ENCODE measurements at places on chromosomes 1 and 21.
A peak's percentile ranks its signal among the peaks of the same experiment; 100 is the strongest.

GRCh38 chr1:22320587-22321344, 130.9 kb upstream of the ZBTB40 start:
- no peak for DNase-seq

DNA sequence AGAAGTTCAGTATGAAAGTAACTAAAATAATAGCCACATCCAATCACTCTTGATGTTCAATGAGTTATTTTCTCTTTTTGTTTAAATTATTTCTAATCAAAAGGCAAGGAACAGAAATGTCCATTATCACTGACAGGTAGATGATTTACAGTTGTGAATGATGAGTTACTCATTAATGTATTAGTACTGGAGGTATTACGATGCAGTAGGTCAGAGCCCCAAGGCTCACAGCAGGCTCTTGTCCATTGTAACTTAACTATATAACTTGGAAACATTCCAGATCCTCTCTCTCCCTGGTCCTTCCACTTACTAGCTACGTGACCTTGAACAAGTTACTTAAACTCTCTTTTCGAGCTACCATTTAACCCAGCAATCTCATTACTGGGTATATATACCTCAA, 39.5 kb downstream of the CRB1 start:
- DNase-seq: no peak

DNA sequence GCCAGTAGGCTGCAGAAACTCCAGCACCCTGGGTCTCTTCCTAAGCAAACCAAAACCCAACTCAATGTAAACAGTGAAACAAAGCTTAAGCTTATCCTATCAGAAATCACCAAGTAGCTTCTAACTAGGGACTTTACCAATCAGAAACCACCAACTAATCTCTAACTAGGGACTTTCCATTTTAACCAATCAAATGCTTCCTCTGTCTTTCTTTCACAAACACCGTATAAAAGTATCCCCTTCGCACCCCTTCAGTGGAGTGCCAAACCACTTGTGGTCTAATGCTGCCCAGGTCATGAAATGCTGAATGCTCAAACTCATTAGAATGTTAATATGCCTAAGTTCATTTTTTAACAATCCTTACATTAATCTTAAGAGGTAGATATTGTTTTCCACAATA, 250.5 kb upstream of the DUSP10 start:
- DNase-seq: no peak

DNA sequence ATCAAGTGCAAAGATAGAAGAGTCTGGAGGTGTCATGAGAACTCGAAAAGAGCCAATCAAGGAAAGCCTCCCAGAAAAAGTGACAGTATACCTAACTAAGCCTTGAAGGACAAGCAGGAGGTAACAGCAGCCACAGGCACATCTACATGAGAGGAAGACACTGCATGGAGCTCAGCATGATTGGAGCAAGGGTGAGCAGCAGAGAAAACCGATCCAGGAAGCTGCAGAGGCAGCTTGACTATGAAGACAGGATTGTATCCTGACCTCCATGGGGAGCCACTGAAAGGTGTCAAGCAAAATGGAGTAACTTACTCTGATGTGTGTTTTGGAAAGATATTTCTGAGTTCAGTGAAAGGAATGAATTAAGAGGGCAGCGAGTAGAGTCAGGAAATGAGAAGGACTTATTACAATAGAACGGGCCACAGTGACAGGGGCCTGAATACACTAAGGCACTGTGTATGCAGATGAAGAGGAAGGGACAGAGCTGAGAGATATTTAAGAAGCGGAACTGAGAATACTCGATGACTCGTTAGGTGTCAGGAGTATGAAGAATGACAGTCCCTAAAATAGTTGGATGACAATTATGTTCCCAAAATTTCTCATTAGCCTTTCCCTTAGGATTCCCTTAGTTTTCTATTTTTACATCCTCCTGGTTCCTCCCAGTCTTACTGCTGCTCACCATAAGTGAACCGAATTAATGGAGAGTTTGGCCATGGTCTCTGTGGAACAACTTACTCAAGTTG, 139.3 kb upstream of the NFIA start:
- no peak for DNase-seq

- DNase-seq: no peak
Observed at GRCh38 chr1:172071746-172072145, 230.4 kb downstream of the DNM3 start.

GRCh38 chr1:200925831-200926230, 31.1 kb downstream of the INAVA start:
- DNase-seq: no peak

- no peak for DNase-seq
Observed at GRCh38 chr1:240188139-240188538, 96.5 kb downstream of the FMN2 start.

DNA sequence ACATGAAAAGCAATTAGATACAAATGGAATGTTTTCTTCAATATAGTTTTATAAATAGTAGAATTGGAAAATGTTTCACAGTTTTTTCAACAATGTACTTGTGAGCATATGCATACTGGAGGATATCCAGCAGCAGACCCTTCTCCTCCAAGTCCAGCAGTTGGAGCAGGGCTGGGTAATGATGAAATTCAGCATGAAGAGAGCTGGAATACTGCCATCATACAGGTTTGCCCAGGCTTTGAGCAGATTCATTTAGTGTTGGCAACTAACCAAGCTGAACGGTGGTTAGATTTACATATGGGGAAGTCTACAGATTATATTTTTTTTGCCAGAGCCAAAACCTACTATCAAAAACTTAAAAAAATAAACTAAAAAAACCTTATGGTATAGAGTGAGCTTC, 38.3 kb downstream of the WDR3 start:
- DNase-seq: no peak

DNA sequence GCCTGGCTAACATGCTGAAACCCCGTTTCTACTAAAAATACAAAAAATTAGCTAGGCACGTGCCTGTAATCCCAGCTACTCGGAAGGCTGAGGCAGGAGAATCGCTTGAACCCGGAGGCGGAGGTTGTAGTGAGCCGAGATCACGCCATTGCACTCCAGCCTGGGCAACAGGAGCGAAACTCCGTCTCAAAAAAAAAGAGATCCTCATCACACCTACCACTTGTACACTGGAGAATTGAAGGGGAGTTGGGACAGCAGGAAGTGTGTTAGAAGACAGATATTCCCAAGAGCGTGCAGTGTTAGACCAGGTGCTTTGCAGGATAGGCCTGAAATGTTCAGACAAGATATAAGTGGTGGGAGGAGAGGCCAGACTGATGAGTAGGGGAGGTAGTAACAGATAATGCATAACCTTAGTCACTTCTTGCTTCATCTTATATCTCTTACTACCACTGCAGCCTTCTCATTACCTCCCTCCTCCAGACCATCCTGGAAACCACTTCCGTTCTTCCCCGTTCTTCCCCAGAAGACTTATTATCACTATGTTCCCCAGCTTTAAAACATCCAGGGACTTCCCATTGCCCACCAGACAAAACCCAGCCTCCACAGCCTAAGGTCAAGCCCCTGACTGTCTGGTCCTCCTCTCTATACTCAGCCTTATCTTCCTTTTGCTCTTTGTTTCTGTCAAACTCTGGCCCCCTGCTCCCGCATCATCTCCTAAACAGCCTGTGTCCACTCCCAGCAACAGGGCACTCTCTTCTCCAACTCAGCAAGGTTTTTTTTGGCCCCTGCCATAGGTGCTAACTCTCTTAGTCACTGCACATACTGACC, 21.3 kb downstream of the FAM20B start:
- DNase-seq: no peak

DNA sequence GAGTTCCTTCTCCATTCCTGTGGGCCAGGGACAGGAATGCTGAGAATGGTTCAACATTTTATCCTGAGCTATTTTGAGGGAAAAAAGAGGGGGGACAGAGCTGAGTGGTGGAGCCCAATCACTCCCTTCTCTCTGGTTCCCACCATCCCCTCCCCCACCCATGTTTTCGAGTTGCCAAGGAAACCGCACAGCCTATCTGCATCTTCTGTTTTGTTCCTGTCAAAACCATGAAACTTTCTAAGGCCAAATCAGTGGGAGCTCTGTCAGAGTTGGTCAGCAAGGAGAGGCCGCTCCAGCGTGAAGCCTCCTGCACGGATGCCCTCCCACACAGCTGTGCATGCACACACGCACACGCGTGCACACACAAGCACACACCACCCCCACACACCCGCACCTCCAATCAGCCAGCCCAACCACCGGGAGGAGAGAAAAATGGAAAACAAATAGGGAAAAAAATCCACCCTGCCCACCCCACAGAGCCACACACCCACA, 54.5 kb upstream of the ATP2B4 start:
- no peak for DNase-seq

DNA sequence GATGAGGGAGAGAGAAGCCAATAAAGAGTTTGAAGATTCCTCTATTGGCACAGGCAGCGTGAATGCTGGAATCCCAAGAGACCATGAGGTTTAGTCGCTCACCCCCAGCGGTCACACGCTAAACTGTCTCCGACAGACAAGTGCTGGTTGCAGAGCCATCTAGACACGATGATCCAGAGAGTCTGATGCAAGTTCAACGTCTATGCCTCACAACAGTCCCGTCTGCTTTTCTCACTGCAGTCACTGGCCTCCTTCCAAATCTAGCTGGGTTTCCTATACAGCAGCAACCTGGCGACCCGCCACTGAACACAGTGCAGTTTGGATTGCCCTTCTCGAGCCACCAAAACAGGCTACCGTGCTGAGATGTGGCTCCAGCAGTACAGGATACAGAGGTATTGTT, 98.6 kb upstream of the KRTAP19-8 start:
- no peak for DNase-seq

DNA sequence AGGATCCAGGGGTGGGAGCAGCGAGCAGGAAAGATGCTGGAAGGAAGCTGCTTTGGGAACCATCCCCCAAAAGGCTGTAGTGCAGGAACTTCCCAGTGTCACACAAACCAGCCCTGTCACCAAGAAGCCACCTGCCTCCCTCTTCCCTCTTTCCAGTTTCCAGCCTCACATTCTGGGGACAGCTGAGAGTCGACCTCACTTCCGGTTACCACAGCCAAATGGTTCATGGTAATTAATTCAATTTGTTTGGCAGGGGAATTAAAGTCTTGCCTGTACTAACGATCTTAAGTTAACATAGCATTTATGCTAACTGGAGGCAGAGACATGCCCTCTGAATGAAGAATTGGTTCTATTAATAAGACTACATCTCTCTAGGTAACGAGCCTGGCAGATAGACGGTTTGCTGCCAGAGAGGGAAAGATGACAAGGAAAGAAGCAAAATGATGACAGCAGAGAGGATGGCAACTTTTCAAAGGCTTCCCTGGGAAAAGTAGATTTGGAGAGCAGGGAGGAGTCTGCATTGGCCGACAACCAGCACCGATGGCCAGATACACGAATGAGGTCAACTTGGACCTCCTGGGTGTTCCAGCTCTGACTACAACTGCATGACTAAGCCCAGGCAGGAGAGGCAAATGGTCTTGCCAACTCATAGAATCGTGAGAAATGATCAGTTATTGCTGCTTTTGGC, 64.1 kb downstream of the TMCO4 start:
- DNase-seq: no peak

DNA sequence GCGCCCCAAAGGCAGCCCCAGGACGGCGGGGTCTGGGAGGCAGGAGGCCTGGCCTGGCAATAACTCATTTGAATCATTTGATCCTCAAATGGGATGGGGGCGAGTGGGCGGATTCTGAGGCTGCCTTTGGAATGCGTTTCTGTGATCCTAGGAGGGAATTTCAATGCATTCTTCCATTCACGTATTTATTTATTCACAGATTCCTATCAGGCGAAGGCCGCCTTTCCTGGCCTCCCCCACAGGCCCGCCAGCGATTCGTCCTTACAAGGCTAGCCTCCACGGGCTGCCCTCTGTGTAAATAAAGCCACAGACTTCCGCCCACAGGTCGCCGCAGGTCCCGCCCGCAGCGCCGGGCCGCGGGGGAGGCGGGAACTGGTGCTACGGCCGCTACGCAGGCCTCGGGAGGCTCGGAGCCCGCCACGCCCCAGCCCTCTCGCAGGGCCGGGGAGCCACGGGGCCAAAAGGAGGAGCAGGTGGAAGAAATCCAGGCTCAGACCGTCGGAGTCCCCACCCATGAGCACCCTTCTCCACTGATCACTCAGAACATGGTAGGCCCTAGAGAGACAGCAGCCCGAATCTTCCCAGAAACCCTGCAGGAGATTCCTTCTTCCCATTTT, 31.3 kb upstream of the JUN start:
- DNase-seq: peak; percentile 32

GRCh38 chr21:25441835-25442234, 165.4 kb downstream of the MRPL39 start:
- DNase-seq: no peak

GRCh38 chr1:172398970-172399755, 21.3 kb upstream of the C1orf105 start:
- no peak for DNase-seq

GRCh38 chr1:119308806-119309205, 59.8 kb upstream of the HAO2 start:
- DNase-seq: no peak

- DNase-seq: peak; percentile 15
Observed at GRCh38 chr1:181159451-181160140, 71.1 kb downstream of the IER5 start.

DNA sequence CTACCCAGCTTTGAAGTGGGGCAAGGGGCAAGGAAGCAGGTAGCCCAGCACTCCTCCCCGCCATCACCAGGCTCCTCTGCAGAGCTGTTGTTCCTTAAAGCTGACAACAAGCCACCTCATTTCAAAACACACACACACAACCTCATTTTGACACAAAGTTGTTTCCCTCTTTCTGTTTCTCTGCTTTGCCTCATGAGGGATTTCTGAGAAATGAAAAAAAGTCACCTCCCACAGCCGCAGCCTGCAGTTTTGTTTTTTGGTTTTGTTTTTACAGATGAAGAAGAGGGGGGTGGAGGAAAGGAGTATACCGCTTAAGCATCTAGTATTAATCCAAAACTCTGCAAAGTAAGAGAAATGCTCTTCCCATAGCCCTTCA, 12.1 kb downstream of the MCL1 start:
- DNase-seq: peak; percentile 10

- no peak for DNase-seq
Observed at GRCh38 chr1:17149771-17150170, 30.5 kb upstream of the PADI2 start.

GRCh38 chr1:19596065-19596713, 47.9 kb upstream of the NBL1 start:
- no peak for DNase-seq

GRCh38 chr1:92877792-92878191, 46.0 kb downstream of the RPL5 start:
- no peak for DNase-seq
